ENCODE measurements at places on chromosomes 5 and 9. TPM values are rescaled to one million over a fixed set of nuclear protein-coding genes. Genes with fewer than 3 reads are reported as not detected.

DNA sequence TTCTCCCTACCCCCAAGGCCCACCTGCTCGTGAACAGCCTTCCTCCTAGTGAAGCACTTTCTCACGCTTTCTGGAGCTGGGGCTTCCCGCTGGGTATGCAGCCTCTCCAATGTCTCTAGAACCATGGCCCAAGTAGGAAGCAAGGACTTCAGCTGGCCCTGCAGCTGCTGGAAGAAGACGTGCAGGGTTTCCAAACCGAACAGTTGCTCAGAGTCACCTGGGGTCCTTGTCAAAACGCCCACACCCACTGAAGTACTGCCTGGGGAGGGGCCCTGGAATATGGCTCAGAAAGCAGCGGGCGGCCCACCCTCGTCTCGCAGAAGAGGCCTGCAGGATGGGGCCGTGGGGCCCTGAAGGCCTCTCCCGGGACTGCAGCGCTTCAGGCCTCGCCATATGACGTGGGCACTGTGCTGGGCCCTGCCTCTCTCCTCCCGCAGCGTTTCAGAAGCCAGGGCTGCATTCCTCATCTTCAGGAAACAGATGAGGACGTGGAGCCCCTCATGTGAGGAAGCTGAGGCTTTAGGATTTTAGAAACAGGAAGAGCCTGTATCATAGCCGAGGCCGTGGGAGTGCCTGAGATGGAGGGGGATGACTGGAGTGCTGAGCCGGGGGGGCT is 116.0 kb upstream of the LMX1B start:
- no peak for DNase-seq

DNA sequence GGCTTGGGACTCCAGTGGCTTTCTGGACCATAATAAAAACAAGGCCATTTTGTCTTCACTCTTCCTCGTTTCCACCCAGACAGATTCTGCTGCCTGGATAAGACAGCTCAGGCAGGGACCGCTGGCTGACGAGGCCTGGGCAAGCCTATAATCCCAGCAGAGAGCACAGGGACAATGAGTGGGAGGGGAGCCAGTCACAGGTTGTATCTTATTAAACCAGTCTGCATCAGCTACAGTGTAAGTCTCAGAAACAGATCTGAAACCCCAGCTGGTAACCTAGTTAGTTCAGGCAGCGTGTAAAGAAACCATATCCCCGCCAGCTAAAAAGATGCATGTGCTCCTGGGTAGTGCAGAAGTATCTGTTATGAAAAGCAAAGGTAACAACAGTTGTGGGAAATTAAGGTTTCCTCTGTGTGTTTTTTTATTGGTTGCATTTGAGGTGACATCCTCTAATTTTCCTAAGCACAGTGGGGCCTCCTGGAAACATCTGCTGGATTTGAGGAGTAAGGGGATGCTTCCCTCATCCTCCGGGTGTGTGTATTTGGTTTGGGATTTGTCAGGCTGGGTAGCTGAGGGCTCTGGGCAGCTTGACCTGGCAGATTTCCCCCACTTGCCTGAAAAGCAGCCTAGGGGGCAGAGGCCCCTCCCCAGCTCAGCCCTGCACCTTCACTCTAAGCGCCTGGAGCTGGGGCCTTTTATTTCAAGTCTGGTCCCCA is 15.2 kb upstream of the TAL2 start:
- no peak for DNase-seq

- DNase-seq = no peak
These were observed 80.8 kb upstream of the IER5L start for GRCh38 chr9:129258823-129259301.

DNA sequence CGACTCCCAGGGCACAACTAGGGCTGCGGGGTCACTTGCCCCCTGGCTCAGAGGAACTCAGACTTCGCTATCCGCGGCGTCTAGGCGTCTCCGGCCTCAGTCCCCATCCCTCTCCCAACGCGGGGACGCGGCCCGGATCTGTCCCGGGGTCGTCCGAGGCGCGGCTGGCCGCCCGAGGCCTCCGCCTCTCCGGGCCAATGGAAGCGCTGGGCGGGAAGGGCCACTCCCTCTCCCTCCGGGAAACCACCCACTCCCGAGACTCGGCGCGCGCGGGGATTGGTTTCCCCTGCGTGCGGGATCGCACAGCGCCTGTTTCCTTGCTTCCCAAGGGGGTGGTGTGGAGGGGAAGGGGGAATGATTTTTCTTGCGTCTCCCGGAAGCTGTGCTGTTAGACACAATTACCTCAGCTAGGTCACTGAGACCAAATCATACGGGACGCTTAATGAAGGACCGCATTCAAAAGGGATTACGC is 38.3 kb downstream of the NR2F1 start:
- no peak for DNase-seq

Gene MYO10
- 67.7 TPM for total RNA-seq

Gene SMIM33
- 0.76 TPM for total RNA-seq

GRCh38 chr5:142600092-142600491 is 85.8 kb downstream of the FGF1 start:
- no peak for DNase-seq

DNA sequence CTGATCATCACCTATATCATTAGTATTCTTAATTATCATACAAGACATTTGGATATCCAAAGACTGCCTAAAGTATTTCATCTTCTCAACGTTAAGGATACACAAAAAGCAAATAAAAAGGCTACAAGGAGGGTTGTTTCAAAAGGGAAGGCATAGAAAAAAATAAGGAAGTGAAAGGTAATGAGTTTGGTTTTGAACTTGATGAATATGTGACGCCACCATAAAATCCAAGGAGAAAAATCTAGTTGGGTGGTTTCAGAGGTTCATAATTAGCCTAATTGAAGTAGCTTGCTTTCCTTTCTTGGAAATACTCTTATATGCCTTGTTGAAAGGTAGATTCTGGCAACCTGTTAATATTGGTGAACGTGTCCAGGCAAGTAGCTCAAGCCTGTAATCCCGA is 96.1 kb upstream of the SGCD start:
- DNase-seq = no peak

DNA sequence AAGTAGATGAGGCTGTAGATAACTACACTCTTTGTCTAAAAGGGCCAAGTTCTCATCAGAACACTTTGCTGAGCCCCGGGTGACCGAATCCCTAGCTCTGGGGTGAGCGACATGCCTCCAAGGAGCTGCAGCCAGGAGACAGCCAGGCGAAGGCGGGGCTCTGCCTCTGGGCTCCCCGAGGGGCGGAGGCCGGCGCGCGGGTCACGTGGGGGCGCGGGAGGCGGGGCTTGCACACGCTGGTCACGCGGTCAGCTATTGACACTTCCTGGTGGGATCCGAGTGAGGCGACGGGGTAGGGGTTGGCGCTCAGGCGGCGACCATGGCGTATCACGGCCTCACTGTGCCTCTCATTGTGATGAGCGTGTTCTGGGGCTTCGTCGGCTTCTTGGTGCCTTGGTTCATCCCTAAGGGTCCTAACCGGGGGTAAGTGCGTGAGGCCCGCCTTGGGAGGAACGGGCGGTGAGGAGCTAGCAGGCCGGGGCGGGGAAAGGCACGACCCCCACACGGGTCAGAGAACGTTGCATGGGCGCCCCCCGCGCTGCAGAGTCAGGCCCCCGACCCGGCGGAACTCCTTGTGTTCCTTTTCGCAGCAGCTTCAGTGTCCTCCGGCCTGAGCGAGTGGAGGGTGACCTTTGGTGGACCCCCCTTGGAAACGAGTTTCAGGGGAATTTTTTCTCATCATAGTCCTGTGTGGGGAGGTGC is at the start of gene ATP6V0E1:
Gene ATP6V0E1 (plus strand): TSS at position 230 of the 702 bp plus-strand sequence. CDS start 90 bp downstream, at position 320.
- peak; percentile 95 for DNase-seq

Gene ANKRD31
- total RNA-seq = not detected

- no peak for DNase-seq
These were observed 83.0 kb downstream of the DMRTA1 start for GRCh38 chr9:22529426-22530199.

All from Peyer's patch (tissue), 4 donors.